ENCODE measurements at places on chromosomes 6 and 20. TPM values are rescaled to one million over a fixed set of nuclear protein-coding genes. Genes with fewer than 3 reads are reported as not detected.
A peak's percentile ranks its signal among the peaks of the same experiment; 100 is the strongest.

DNA sequence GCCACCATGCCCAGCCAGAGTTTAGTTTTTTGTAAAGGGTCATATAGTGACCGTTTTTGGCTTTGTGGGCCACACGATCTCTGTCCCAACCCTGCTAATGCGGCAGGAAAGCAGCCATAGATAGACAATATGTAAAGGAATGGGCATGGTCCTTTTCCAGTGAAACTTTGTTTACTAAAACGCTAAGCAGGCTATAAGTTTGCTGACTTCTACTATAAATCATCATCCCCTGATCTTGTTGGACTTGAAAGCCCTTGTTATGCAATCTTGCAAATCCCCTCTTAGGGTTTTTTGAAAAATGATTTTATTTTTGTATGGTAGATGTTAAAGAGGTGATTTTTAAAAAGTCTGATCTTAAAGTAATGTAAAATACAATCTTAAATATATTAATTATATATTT lies 63.6 kb downstream of the CBFA2T2 start:
- DNase-seq, result no peak

DNA sequence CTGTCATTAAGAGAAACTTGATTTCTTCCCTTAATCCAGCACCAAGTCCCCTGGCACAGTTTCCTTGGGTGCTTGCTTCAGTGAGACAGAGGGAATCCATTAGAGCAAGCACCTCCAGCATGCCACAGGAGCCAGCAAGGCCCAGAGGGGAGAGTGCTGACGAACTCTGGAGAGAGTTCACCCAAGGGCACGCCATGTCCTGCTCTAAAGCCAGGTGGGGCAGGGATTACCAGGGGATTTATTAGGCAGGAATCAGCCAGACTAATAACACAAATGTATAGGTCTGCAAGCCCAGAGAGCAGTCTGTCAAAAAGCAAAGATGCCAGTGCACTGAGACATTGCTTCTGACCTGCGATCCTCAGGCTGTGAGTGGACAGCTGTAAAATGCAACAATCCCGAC lies 155.4 kb upstream of the SYNDIG1 start:
- no peak for DNase-seq

GRCh38 chr6:29975561-29975907 lies 33.2 kb downstream of the HLA-A start:
- no peak for DNase-seq

DNA sequence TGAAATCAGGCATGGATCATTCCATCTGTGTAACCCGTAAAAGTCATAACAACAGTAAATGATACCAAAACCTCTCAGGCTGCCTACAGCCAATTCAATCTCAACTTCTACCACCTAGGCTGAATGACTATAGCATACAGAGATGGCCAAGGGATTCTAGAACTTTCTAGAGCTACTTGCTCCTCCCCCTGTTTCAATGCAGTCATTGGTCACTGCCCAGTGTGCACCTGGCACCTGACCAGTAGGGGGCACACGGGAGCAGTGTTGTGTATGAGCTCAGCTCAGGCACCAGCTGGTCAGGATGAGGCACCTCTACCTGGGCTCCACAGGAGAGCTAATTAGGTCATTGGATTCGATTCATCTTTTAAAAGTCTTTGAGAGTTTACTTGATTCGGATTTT lies 86.2 kb downstream of the PLEKHG1 start:
- no peak for DNase-seq

DNA sequence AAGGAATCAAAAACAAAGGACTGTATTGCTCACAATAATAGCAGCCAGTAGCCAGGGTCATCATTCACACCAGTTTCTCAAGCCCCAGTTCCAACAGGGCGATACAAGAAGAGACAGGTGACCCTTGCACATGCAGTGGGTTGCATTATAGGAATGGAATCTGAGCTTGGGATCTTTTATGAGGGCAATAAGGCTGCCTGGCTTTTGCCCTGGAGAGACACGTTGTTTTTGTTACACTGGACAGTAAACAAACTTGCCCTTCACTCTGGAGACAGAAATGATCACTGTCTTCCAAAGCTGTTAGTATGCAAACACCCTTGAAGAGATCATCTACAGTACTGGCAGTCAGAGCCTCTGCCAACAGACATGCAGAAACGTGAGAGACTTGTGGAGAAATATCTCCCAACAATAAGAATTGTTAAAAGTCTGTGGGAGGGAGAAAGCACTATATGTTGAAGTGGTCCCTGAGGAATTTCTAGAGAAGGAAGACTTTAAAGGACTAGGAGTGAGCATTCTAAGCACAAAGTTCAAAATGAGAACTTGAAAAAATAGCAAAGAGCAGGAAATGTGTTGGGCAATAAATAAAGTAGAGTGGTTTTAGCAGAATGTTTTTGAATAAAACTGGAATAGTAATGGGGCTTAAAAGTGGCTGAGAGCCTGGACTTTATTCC lies 6.2 kb upstream of the COL12A1 start:
- no peak for DNase-seq

DNA sequence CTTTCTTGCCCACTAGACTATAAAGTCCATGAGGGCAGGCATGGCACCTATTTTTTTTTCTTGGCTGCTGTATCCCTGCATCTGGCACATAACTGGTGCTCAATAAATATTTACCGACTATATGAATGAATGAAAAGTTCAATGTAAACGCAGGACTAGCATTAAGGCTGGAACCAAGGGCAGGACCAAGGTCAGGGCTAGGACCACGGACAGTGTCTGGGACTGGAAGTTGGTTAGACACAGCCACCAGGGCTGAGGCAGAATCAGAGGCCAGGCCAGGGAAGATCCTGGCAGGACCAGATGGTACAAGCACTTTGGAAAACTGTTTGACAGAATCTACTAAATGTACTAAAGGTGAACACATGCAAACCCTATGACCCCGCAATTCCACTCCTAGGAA lies 3.7 kb downstream of the TNXB start:
- no peak for DNase-seq

GRCh38 chr6:160141001-160141726 lies 19.5 kb downstream of the SLC22A1 start:
- no peak for DNase-seq

DNA sequence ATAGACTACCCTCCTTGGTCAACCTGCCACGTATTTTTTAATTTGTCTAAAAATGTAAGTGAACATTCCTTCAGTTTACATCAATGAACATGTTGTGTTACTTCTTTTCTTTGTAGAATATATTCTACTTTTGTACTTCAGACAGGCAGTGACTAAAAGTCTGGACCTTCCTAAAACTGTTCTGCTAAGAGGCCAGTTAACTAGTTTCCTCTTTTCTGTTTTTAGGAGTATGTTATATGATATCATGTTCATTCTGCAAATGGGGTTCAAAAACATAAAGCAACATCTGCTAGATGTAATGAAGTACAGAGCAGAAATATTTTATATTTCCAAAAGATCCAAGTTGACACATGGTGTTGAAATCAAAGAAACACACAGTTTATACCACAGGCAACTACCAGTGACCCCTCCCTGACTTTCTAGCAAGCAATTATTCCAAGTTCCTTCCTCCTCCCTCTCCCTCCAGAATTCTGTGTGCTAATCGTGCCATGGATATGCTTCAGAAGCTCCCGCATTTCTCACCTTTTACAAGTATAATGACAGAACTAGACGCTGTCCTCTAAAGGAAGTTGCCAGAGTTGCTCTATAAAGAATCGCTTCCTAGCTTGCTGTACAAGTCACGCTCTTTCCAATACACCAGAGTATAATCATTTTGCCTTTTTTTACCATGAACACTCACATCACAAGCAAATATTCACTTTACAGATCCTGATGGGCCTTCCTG lies 64.7 kb downstream of the ARHGAP18 start:
- no peak for DNase-seq

GRCh38 chr20:2576317-2576727 lies 39.9 kb downstream of the TMC2 start:
- DNase-seq, result no peak

GRCh38 chr6:14705841-14706377 lies 540.0 kb upstream of the JARID2 start:
- no peak for DNase-seq

GRCh38 chr6:158797331-158798310 lies 21.5 kb downstream of the EZR start:
- peak; percentile 62 for DNase-seq

DNA sequence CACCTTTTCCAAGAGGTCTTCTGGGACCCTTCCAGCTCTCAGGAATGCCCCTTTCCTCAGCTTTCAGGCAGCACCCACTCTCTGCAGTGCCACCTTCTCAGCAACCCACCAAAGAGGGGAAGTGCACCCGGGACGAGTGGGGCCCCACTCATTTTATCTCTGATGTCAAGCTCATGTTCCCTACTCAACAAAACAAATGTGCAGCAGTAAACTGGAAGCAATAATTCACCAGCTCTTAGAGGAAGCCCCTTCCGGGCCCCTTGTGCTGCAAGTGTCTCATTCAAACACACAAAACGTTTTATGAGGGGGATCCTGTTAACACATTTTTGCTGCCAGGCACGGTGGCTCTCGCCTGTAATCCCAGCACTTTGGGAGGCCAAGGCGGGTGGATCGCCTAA lies 13.6 kb downstream of the GFOD1 start:
- DNase-seq, result no peak

GRCh38 chr20:24980291-24981053 lies 12.1 kb downstream of the APMAP start:
- no peak for DNase-seq

- DNase-seq, result peak; percentile 59
Measured at GRCh38 chr20:63313349-63314014, 20.5 kb downstream of the COL20A1 start.

GRCh38 chr6:100454551-100455229 lies 10.0 kb downstream of the SIM1 start:
- DNase-seq, result no peak

DNA sequence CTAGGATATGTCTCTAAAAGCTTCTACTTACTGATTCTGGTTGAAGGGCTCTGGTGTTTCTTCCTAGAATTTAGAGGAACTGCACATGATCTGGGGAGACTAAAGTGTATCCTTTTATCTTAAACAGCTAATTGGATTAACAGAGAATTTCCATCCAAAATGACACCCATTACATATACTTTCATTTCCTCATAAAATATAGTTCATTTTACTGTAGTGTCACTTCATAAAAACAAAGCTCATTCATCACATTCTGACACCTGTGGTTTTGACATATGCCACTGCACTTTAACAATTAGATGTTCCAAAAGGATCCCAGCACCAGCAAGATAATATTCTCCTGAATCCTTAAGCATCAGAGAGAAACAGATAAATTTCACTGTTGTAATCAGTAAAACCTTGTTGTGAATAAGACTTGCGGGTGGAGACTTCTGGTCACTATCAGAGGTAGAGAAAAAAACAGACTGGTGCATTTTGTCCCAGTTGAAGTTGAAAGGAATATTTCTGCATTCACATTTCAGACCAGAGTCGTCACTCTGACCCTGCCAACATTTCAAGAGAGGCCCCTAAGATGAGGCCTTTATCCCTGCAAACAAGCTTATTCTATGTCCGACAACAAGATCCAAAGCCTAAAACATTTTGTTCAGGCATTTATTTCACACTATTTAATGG lies 175.3 kb upstream of the BMP5 start:
- DNase-seq, result no peak

DNA sequence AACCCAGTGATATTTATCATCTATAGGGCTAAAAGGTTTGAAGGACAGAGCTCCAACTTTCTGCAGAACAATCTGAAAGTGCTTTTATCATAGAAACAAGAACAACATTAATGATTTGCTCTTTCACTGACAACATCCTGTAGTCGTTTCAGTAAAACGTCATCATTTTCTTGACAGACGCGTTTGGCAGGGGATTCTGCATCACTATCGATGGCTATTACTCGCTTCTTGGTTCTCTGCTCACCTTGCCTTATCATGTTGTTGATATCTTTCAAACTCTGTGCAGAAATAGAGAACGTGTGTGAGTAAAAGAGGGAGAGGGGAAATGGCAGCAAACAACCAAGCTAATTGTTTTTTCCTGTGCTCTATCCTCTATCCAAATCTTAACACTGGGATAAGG lies 47.1 kb upstream of the SAMHD1 start:
- no peak for DNase-seq

- DNase-seq, result no peak
Measured at GRCh38 chr6:136551103-136551502, 881 bp upstream of the MAP7 start.

DNA sequence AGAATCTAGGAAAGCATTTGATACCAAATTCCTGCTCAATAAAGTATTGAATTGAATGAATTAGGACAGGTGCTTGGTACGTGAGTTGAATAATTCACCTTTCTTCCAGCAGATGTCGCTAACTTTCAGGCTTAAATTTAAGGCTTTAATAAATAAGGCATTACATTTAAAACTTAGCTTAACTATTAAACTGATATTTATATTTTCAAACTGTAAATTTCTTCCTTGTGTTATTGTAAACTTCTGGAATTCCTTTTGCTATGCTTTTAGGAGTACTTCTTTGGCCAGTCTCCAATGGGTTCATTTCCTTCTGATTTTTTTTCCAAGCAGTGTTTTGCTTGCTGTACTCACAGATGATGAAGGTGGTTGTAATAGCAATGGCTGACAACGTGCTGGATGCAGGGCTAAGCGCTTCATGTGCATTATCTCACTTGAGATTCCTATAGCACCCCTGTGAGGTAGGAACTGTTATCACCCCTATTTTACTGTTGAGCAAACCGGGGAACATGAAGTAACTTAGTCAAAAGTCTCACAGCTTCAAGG lies 71.3 kb upstream of the SLC2A12 start:
- DNase-seq, result no peak

DNA sequence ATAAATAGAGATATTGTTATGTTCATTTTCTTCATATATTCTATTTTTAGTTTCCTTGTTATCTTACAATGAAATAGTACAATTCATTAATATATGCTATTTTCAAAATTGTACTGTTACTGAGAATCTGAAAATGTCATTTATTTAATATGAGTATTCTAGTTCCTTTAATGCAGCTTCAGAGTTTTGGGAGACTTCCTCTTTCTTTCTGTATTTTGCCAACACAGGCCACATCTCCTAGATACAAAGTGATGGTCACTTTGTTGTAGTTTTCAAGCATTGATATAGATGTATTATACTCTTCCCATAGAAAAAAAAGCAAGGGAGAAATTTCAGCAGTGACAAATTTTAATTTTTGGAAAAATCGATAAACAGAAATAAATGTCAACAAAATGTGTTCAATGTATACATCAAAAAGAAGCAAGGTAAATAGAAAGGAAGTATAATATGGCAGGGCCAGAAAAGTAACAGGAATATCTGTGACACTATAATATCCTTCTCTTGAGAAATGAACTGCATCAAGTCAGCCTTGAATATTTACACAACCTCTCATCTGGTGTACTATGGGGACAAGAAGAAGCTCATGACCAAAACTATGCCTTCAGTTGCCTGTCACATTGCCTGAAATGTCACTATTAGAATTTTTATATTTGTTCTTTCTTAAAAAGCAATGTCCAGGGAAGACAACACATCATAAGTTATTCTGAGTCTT lies 396.0 kb downstream of the TBC1D32 start:
- DNase-seq, result no peak

Gene SGK2
- 3.6 TPM for polyA plus RNA-seq

Gene AKAP7
- 9.3 TPM for polyA plus RNA-seq

Gene THBS2
- polyA plus RNA-seq, result 8.7 TPM

Gene TOP1
- 16.7 TPM for polyA plus RNA-seq

Gene MUCL3
- not detected for polyA plus RNA-seq

Gene RAET1L
- not detected for polyA plus RNA-seq

Gene BCAS1
- polyA plus RNA-seq, result 0.18 TPM

All from right cardiac atrium (tissue), 5 donors.